NCI-H1930 (cell line): ENCODE measurements at places on chromosomes 11 and 22.

DNA sequence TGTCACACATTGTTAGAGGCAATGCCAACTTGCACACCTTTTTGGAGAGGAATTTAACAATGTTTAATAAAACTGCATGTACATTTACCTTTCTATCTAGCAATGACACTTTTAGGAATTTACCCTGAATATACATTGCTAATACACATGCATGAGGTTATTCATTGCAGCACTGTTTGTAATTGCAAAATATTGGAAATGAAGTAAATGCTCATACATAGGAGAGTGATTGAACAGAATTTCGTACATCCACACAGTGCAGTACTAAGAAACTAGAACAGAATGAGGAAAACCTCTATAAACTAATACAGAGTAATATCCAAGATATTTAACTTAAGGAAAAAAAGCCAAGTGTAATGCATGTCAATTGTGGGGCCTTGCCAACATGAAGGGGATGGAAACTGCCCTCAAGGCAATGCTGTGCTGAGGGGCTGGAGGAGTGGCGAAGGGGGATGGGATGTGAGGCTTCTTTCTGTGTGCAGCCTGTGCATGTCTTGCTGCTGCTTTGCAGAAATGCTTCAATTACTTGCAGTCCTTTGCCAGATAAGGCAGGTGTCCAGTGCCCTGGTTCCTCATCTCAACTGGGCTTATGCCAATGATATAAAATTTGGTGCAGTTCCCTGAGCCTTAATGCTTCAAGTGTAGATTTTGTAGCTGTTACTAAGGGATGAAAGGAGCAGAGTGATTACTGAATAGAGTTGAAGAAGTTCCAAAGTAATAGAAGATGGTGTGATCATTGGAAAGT lies 96.1 kb downstream of the GRIA4 start:
- DNase-seq = no peak

DNA sequence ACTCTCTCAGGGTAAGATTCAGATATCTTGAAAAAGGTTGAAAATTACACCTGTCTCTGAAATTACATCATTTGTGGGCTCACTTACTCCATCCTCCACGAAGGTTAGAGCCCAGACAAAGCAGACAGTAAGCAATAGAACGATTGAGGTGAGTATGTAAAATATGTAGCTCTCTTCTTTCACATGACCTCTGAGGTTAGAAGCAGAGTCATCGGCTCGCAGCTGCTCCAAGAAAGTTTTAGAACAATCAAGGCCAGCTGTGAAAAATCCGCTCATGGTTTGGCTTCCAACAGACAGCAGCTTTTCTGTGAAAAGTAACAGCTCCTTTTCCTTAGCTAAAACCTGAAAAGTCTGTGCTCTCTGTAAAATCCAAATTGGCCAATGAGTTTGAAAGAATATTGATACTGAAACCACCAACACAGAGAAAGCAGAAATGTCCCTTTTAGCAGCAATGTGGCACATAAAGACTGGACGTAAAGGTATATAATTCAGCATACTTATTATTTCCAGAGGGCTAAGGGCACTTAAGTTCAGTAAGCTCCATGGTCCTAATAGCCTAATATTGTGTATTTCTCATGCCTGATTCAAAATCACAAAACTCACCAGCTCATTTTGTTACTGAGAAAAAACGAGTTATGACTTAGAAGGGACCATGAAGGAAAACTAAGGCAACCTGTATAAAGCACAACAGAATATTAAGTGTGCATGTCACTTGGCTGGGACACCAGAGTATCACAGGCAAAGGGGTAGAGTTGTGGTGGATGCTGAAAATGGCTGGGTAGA lies 78.2 kb downstream of the FAM76B start:
- DNase-seq = no peak

DNA sequence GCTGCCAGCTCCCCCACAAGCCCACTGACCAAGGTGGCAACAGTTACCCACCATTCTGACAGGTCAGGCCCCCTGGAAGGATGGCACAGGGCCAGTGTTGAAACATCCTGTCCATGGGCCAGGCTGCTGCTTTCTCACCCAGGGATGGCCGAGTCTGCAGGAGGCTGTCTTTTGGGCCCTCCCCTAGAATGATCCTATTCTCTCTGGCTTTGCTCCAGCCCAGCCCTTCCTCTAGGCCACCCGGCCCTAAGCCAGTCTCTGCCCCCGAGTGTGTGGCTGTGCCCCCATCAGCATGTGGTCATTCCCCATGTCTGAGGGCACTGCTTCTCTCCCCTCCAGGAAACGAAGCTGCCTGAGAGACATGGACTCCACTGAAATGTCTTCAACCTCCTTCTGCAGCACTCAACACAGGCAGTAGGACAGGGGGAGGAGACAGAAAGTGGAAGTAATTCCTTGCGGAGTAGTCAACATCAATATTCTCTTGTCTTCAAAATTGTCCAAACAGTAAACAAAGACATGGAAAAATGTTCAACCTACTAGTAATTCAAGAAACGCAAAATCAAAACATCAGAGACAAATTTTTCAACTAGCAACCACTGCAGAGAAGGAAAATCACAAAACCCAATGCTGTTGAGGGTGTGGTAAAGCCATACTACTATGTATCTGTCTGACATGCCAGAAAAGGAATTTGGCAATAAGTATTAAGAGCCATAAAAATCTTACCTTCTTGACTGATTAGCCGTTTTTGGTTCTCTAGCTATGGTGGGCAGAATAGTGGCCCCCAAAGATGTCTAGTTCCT lies 5.1 kb upstream of the SCARF2 start:
- no peak for DNase-seq

GRCh38 chr22:45867906-45868555 lies 108.9 kb downstream of the WNT7B start:
- no peak for DNase-seq

- DNase-seq = peak; percentile 42
Observed at GRCh38 chr11:116035977-116036376, 531.8 kb upstream of the CADM1 start.

DNA sequence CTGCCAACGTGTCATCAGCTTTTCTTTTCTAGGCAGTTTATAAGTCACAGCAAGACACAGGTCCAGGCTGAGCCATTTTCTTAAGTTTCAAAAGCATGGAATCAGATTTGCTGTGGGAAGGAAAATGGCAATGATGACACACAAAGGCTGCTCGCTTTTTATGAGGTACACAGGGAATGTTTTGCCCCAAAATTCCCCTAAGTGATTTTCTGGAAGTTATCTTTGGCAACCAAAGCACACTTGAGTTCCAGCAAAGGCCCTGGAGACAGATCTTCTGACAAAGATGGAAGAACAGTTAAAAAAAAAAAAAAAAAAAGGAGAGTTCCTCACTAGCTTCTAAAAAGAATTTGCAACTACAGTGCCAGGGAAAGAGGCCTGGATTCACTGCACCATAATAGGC lies 260.8 kb downstream of the LARGE1 start:
- no peak for DNase-seq

GRCh38 chr22:45077826-45078334 lies 68.1 kb upstream of the PHF21B start:
- no peak for DNase-seq

- DNase-seq = no peak
Observed at GRCh38 chr11:1422981-1423380, 33.2 kb downstream of the BRSK2 start.

GRCh38 chr11:76186776-76187279 lies 19.5 kb downstream of the WNT11 start:
- DNase-seq = no peak

DNA sequence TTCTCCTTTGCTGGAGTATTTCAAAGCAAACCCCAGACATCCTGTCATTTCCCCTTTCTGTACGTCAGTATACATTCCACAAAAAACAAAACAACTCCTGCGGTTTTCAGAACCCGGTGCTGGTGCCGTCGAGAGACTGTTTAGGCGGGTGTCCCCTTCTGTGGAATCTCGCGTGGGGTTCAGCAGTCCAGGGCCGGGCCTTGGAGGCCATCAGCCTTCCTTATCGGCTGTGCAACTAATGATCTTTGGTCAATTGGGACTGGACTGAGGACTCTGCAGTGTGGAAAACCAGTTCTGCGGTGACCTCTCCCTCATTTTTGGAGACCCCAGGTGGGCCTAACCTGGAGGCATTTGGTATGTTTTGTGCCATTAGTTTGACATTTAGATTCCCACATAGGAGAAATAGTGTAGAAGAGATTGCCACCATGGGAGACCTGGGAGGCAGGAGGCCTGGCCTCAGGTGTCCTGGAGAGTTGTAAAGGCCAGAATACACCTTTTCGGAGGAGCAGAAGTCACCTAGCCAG lies 84.4 kb downstream of the TBC1D22A start:
- no peak for DNase-seq

DNA sequence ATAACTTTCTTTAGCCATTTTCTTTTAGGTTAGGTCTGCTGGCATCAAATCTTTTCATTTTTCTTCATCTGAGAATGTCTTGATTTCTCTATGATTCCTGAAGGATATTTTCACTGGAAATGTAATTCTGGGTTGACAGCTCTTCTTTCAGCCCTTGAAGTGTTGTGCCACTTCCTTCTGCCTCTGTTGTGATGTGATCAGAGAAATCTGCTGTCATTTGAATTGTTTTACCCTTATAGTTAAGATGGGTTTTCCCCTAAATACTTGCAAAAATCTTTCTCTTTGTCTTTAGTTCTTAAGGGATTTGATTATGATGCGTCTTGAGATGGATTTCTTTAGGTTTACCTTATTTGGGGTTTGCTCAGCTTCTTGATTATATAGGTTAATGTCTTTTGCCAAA lies 23.0 kb downstream of the USP47 start:
- no peak for DNase-seq
